GM13976 (cell line): ENCODE measurements at places on chromosomes 1 and 21.

DNA sequence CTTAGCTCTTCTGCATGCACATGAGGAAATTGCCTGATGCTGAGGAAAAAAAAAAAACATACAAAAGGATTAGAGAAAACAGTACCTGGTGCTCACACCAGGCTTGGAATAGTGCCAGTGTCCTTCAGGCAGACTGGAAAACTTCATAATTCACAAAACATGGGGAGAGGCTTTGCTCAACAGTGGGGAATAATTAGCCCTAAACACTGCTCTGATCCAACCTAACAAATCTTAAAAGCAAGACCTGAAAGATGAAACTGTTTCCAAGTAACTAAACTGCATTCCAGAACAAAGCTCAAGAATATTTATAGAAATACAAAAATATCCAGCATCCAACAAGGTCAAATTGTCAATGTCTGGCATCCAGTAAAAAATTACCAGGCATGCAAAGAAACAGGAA, 124.8 kb downstream of the AK5 start:
- no peak for DNase-seq

DNA sequence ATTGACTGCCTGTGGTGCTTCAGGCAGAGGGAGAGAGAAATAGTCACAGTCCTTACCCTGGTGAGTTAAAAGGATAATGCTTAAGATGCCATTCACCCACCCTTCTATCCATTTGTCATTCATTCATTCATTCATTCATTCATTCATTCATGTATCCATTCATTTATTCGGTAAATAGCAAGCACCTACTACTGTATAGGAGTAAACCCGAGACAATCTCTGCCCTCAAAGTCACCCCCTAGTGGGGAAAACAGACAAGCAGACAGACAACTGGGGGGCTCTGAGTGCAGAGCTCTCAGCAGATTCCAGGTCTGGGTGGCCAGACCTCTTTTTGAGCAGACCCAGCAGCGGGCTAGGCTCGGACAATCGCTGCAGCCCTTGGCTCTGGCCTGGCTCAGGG, 14.1 kb upstream of the ACTL8 start:
- DNase-seq, result no peak

DNA sequence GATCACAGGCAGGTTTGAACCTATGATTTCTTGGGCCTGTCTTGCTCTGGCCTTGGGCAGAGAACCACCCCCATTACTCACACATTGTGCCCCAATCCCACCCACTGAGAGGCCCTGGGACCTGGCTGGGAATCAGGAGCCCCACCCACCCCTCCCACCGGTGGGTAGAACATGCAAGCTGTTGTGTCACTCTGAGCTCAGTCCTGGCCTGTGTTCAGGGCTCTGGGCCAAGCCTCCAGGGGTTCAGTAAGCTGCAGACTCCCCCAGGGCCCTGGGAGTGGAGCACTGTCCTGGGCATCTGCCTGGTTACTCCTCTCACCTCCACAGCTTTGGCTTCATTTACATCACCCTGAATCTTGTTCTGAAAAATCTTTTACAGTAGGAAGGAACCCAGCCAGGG, 270.5 kb downstream of the RRAGC start:
- no peak for DNase-seq

GRCh38 chr1:247047702-247048101, 30.9 kb downstream of the ZNF670 start:
- DNase-seq, result no peak

- no peak for DNase-seq
Observed at GRCh38 chr1:227746676-227747075, 11.4 kb downstream of the SNAP47 start.

DNA sequence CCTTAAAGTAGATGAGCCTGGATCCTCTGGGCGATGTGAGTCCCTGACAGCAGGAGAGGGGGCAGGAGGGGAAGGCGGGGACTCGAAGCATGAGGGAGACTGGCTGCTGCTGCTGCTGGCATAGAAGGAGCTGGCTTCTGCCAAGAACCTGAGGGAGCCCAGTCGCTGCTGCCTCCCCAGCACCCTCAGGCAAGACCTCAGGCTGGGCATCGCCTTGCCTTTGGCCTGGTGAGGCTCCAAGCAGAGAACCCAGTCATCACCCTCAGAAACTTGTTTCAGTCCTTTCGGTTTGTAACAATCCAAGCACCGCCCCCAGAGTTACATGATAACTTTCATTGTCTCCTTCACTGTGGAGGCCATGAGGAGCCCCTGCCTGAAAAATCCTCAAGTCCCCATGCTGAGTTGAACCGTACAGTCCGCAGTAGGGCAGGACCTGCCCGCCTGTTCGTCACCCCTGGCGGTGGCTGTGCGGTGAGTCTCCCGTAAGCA, 38.8 kb downstream of the POFUT2 start:
- no peak for DNase-seq

GRCh38 chr1:184194236-184194635, 142.7 kb downstream of the TSEN15 start:
- DNase-seq, result no peak

GRCh38 chr21:35120631-35121180, 71.6 kb upstream of the RUNX1 start:
- DNase-seq, result no peak

- no peak for DNase-seq
Observed at GRCh38 chr1:111725192-111725591, 14.0 kb downstream of the INKA2 start.

DNA sequence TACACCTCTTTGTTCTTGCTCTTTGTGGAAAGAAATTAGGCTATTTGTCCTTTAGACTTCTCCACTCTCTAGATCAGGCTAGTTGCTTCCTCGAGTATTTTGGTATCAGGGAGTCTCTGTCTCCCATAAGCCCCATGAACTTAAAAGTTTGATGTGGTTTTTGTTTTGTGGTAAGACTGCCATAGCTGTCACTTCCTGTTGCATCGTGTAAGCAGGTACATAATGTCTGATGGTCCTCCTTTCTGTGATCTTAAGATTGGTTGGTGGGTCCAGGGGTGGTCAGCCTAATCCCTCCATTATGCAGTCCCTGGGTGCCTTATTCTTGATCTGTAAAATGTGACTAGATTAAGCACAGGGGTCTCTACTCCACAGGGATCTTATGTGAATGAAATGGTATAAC, 23.1 kb downstream of the CD53 start:
- DNase-seq, result no peak

DNA sequence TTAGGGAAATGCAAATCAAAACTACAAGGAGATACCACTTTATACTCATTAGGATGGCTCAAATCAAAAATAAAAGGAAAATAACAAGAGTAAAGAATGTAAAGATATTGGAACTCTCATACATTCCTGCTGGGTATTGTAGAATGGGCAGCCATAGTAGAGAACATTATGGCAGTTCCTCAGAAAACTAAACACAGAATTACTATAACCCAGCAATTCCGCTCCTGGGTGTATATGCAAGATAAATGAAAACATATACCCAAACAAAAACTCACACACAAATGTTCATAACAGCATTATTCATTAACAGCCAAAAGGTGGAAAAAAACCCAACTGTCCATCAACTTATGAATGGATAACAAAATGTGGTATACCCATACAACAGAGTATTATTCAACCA, 11.4 kb downstream of the BEND5 start:
- no peak for DNase-seq

GRCh38 chr1:201144701-201145100, 9.6 kb downstream of the TMEM9 start:
- no peak for DNase-seq

DNA sequence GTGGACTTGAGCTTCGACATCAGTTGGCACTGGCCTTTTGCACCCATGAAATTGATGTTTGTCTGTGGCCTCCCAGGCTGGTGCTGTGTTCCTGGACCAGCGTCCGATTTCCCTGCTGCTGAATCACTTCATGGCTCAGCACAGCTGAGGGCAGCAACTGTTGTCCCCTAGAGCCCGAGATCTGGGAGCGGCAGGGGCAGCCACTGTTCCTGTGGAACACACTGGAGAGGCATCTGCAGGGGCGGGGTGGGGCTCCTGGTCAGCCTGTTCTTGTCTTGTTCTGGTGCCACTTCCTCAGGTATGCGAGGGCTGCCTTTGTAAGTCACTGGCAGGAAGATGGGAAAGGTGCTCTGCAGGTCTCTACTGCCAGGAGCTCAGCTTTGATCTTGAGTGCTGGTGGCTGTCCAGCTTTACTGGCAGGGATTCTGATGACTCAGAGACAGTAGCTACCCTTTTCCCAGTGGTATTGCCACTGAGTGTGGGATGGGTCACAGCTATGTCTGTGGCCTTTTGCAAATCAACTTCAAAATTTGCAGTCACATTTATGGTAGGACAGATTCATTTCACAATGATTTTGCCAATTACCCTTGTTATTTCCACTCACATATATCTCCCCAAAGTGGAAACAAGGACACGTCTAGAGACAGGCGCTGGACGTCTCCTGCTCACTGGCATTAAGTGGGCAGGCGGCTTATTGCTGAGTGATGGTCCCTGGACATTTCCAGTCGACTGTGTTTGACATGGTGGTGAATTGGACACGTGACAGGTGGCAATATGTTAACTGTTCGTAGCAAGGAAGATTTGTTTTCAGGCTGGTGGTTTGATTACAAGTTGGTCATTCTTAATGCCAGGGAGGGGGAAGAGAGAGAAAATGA, 15.3 kb downstream of the AGPAT3 start:
- DNase-seq, result peak; percentile 9

DNA sequence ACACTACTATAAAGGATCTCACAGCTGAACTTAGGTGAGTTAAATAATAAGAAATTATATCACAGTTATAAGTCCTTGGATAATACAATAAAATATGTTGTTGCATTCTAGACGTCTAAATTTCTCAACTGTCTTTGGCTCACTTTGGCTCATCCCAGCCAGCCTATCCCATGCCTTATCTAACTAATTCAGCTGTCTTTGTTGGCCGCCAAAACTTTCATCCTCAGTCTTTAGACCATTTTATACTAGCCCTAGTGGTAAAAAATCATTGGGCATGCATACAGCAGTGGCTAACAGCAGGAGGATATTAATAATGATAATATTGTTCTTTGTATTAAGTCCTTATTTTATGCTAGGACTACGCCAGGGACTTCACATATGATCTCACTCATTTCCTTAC, 59.3 kb downstream of the CCDC18 start:
- no peak for DNase-seq

- no peak for DNase-seq
Observed at GRCh38 chr1:34165422-34165921, 442 bp upstream of the CSMD2 start.

DNA sequence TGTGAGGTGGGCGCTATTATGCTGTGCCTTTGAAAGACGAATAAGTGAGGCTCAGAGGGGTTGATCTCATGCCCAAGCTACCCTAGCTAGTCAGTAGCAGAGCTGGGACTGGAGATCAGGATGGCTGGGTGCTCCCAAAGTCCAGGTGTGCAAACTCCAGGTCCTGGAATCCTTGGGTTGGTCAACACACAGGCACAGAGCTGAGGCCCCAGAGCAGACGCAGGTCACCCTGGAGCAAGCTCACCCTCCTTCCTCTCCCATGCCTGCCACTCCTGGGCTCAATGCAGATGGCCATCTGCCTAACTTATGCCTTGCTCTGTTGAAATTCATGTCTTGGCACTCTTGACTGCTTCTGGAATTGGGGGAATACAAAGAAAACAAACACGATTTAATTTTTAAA, 587.2 kb downstream of the PTPRU start:
- no peak for DNase-seq

DNA sequence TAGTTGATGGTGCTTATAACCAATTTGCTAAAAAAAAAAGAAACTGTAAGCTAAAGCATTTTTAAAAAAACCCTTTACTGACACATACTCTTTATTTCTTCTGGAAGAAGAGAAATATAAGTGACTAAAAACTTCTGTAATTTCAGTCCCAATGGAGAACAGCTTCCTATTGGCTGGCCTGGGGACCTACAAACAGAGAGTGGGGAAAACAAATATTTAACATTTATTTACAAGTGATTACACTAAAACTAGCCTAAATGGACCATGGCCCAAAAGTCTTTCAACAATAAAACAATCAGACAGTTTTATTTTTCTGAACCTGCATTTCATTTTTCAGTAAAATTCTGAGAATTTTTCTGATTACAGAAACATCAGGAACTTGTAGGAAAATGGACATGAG, 15.2 kb downstream of the TARBP1 start:
- DNase-seq, result no peak

- no peak for DNase-seq
Observed at GRCh38 chr1:196544617-196545016, 63.6 kb downstream of the KCNT2 start.

DNA sequence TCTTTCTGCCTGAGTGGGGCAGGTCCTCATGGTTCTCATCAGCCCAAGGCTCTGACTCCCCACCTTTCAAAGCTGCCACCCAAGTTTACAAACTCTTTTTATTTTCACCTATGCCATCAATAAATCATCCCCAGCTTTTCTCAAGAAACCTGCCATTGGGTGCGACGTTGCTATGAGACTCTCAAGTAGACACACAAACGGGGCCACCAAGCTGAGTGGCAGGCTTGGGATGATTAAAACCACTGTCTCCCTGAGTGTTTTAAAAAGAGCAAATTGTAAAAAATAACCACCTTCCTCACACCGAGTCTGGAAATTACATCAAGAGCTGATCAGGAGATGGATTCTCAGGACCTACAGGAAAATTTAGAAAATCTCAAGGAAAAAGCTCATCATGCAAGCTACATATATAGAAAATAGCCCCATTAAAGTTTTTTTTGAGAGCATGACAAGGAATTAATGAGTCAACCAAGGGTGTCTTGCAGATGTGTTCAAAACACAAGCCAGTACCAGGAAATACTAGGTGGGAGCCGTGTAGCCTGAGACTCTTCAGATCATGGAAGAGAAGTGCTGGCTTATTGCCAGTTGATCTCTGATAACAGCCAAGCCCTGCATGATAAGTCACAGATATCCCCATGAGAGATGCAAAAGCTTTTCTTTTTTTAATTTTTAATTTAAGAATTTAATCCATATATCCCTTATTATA, 158.4 kb upstream of the BACE2 start:
- no peak for DNase-seq

DNA sequence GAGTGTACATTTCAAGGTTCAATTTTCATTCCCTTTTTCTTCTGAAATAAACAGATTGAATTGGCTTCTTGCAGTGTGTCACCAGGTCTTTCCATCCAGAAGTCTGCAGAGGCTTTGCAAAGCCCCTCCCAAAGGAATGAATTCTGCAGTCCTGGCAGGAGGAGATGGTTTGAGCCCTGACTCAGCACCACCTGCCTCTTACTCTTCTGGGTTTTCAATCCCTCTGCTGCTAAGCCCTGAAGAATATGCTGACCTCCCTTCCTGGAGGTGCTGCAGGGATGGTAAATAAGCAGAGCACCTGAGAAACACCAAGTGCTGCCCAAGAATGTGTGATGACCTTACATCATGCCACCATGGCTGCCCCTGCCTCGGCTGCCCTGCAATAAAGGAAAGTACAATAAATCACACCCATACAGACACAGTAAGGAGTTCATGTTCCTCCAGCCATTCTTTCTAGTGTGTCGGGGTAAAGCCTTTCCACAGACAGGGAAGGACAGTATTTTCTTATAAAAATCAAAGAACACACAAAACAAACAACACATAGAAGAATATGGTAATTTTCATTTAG, 209.2 kb downstream of the ZNF326 start:
- DNase-seq, result no peak

- no peak for DNase-seq
Observed at GRCh38 chr1:186218654-186219352, 156.2 kb downstream of the TPR start.

GRCh38 chr1:178727014-178727895, 2.2 kb downstream of the RALGPS2 start:
- no peak for DNase-seq

- DNase-seq, result no peak
Observed at GRCh38 chr1:45545019-45545493, 5.6 kb upstream of the AKR1A1 start.
